CD4-positive, alpha-beta T cell (primary cell): ENCODE measurements at places on chromosomes 3 and 15.
A peak's percentile ranks its signal among the peaks of the same experiment; 100 is the strongest.

DNA sequence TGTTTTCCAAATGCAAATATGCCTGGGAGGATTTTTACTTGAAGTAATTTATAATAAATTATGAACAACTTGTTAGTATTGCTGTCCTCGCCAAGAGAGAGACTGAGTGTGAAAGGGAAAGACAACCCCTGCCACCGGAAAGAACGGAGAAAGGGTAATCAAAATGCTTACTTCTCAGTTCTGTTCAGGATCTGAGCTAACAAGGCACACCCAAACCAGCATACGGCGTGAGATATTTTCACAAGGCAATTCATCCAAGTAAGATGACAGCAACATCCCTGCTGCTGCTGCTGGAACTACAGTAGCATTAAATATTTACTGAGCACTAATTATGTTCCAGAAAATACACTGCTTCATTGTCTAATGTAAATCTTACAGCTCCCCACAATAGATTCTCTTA, 96.1 kb downstream of the KBTBD8 start:
- no peak for DNase-seq

DNA sequence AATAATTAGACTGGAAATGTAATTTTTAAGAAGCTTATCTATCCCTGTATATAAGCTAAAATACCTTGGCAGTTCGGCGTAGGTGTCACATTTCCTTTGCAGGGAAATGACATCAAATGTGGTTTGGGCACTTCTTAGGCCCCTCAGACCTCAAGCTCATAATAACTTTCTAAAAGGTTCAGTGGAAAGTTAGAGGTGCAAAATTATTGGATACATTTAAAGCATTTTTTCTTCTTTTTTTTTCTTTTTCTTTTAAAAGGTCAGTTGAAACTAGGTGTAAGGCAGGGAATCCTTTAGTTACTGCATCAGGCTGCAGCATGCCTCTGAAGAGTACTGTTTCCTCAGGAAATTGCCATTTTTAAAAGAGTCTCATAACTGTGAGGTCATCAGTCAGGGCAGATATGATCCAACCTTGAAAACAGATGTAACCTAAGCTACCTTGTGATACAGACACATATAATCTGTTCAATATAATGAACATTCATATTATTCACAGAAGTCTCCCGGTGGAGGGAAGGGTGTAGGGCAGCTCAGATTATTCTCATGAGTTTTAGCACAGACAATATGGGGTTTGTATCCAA, 4.8 kb downstream of the SACM1L start:
- peak; percentile 82 for DNase-seq

- no peak for DNase-seq
These were observed 137.9 kb downstream of the SSR3 start for GRCh38 chr3:156416846-156417558.

DNA sequence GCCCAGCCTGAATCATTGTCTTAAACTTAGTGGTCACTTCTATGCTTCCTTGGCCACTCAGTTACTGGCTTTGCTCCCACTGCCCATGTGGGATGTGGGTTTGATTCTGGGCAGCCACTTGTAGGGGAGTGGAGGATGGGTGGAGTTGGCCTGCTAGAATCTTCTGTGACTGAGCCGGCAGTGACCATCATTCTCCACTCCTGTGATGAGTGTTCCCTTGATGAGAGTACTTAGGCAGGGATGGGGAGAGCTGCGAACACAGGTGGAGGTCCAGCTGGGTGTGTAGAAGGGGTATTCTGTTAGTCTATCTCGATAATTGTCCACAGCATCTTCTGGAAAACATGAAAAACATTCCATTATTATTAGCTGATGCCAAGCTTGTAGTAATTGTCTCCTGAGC, 8.0 kb downstream of the TM6SF1 start:
- DNase-seq = no peak

GRCh38 chr3:65623362-65623761, 415.4 kb downstream of the MAGI1 start:
- DNase-seq = no peak

- peak; percentile 15 for DNase-seq
These were observed 24.3 kb upstream of the CP start for GRCh38 chr3:149245738-149246451.

DNA sequence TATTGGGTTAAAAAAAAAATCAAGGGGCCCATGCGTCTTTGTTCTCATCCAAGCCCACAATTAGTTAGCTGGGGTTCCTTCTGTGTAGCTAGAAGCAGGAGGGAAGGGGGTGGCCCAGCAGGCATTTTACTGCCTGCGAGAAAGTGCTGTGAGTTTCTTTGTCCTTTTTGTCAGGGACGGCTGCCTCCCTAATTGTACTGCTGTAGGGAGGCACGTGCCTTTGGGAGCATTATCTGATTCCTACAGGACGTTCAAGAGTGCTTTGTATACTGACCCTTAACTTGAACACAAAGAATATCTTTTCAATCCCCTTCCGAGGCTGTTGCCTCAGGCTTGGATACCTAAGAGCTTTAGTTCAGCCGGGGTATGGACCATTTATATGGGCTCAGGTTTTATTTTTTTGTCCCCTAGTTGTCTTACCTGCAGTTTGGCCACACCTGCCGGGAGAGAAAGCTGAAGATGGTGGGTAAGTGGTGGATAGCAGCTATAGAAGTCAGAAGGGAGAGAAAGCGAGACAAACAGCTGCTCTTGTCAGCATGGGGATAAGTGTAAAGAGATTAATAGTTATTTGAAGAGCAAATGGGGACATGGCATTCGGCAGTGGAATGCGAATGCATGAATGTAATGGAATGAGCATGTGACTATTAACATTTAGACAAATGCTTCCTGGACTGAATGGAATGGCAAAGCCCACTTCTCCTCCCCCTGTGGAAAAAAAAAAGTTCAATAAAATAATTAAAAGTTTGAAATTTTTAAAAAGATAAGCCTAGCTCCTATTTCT, 175.2 kb downstream of the TP63 start:
- no peak for DNase-seq

DNA sequence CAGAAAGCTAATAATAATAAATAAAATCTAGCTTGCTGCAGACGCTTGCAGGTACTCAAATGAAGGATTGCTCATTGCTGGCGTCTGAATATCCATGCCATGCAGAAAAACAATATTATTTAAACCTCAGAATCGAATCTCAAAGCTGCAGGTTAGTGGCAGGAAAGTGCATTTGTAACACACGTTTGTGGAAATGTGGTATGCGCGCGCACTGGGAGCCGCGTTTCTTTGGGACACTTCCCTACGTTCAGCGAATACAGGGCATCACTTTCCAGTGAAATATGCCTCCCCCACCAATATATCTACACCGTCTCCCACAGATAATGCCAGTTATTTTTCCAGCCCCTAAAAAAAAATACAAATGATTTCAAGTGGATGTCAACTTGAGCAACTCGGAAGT, 37.1 kb downstream of the ZIC4 start:
- no peak for DNase-seq

- DNase-seq = no peak
These were observed 3.0 kb downstream of the ZSCAN2 start for GRCh38 chr15:84603630-84604379.

GRCh38 chr3:162370141-162370540, 873.5 kb downstream of the OTOL1 start:
- no peak for DNase-seq

DNA sequence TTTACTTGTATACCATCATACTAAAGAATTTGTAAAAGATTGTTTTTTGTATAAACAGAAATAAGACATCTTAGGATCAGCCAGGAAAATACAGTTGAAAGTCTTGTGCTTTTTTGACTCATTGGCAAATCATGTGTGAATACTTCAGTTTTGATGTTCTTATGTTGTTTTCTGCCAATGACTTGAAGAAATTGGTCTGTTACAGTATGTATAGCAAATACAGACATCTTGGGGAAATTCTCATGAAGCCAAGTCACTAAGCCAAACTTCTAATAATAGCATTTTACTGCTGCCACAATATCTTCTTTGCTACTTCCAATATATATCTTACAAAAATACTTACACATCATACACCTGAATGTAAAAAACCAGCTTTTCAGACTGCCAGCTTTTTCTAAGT, 83.2 kb downstream of the DZIP3 start:
- DNase-seq = no peak

GRCh38 chr3:8575364-8576104, 69.1 kb downstream of the SSUH2 start:
- DNase-seq = no peak

GRCh38 chr15:43544266-43544665, 26.9 kb downstream of the MAP1A start:
- no peak for DNase-seq

DNA sequence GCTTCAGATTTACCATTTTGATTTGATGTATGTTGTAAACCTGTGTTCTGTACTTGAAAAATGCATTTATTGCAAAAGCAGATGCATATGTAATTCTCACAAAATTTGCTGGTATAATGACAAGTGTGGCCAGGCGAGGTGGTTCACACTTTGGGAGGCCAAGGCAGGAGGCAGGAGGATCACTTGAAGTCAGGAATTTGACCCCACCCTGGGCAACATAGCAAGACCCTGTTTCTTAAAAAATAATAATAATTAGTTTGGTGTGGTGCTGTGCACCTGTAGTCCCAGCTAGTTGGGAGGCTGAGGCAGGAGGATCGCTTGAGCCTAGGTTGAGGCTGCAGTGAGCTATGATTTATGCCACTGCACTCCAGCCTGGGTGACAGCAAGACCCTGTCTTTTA, 4.7 kb upstream of the HYKK start:
- DNase-seq = no peak

DNA sequence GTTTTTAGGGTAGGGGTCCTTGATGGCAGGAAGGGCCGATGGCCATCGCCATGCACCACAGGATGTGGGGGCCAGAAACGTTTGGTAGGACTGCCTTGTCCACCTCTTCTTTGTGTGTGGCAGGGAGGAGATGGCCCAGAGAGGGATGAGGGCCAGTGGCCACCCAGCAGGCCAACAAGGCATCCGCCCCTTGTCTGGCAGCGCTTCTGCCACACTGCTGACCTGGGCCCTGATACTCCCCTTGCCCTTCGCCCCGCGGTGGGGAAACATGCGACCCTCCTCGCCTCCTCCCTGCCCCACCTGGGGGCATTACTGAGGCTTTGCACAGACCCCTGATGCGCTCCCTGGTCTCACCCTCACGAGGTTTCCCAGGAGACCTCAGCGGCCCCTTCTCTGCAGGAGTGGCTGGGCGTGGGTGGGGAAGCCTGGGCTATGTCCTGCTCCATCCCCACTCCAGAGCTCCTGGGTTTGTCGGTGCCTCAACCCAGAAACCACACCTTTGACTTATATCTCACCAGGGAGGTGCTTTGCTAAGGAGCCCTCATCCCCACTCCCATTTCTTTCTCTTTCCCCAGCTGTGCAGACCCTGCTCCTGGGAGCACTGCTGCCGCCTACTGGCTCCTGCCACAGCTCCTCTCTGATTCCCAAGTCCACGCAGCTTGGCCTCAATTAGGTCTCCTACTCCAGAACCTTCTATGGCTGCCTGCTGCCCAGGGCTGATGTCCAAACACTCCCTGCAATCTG, 38.7 kb downstream of the FEM1B start:
- no peak for DNase-seq

GRCh38 chr15:60096157-60096556, 92.0 kb downstream of the FOXB1 start:
- no peak for DNase-seq

DNA sequence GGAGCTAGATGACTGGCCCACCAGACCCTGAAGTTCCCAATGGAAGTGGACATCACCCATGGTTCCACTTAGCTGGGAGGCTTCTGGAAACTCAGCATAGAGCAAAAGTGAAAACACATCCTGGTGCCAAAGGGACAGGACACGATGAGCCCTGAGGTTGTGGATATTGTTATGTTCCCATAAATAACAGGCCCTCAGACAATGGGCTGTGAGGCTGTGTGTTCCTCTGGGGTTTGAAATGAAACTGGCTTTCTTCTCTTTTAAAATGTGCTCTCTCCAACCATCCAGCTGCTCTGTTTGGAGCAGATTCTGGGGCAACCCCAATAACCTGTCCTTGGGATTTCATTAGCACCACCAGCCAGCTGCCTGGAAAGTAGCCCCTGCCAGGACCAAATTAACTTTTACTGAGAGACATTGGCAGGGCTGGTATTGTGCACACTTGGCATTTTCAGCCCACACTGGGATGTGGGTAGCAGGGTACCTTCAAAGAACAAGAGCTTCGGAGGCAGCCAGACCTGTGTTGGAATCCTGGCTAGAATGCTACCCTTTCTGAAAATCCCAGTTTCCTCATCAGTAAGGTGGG, 97.5 kb downstream of the DNAJB8 start:
- no peak for DNase-seq

DNA sequence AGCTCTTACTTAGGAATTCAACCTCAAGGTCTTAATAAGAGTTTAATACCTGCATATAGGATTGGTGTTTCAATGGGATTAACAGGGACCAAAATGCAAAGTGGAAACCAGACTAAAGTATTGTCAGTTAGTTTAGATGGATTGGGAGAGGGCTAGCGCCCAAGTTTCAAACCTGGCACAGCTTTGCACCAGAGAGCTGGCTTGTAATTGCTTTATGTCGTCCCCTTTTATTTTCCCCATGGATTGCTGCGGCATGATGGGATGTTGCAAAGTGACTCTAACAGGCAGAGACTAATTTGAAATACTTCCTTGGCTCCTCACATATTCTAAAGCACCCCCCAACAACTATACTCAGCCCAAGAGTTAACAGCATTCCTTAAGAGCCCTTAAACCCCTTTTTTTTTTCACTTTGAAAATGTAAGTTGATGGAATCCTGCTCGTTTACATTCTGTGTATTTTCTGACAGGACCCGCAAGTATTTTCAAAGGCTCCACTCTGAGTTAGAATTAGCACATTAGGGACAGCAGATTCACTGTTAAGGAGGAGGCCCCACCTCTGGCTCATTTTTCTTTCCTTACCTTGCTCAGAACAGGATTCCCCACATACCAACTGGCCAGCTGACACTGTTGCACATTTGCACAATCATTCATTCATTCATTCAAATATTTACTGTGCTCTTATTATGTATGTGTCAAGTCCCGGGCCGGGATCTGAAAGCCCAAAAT, 214.2 kb downstream of the ERC2 start:
- DNase-seq = no peak

DNA sequence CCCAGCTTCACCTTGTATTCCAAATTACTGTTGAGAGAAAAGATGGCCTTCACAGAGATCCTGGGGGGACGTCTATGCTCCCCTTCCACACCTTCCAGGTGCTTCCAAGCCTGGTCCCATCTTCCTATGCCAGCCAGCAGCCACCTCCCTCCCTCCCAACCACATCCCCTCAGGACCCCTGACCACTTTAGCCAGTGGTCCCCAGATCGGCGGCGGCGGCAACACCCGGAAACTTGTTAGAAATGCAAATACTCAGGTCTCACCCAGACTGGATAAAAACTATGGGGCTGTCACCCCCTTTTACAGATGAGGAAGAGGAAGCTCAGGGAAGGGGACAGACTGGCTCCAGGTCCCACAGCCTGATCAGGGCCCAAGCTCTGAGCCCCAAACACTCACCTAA, 38.0 kb upstream of the PRSS50 start:
- DNase-seq = no peak

GRCh38 chr15:36644191-36644896, 64.9 kb downstream of the CDIN1 start:
- DNase-seq = no peak

- DNase-seq = no peak
These were observed 38.7 kb upstream of the CSPG5 start for GRCh38 chr3:47617086-47618010.
